Suppressor macrophage treated with lipopolysaccharide for 4 hours (primary cell): ENCODE measurements at places on chromosomes 1 and 21.

DNA sequence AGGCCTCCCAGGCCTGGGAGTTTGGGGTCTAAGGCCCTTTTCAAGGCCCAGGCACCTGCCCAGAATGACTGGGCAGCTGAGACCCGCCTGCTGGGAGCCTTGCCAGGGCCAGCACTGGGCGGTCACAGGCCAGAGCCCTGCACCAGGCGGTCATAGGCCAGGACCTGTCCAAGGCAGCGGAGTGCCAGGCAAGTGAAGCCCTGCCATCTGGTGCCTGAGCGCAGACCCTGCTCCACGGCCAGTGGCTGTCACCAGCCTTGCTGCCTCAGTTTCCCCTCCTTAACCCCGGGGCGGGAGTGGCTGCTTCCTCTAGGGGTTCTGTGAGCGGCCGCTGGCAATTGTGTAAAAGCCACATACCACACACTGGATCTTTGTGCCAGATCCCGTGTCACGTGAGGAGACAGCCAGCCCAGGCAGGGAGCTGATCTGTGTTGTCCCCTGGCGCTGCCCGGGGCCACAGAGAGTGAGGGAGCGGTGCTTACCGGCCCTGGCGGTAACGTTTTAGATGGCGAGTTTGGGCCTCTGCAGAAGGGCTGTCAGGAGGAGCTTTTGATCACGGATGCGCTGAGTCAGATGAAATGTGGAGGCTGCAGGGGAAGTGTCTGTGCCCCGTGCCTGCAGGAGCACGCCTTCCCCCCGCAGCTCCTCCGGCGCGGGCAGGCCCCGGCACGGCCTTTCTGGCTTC, 4.6 kb downstream of the COL18A1 start:
- no peak for DNase-seq

- no peak for DNase-seq
Observed at GRCh38 chr1:94754570-94754969, 65.6 kb upstream of the SLC44A3 start.

GRCh38 chr1:20380616-20381035, 90.0 kb downstream of the VWA5B1 start:
- DNase-seq, result no peak

DNA sequence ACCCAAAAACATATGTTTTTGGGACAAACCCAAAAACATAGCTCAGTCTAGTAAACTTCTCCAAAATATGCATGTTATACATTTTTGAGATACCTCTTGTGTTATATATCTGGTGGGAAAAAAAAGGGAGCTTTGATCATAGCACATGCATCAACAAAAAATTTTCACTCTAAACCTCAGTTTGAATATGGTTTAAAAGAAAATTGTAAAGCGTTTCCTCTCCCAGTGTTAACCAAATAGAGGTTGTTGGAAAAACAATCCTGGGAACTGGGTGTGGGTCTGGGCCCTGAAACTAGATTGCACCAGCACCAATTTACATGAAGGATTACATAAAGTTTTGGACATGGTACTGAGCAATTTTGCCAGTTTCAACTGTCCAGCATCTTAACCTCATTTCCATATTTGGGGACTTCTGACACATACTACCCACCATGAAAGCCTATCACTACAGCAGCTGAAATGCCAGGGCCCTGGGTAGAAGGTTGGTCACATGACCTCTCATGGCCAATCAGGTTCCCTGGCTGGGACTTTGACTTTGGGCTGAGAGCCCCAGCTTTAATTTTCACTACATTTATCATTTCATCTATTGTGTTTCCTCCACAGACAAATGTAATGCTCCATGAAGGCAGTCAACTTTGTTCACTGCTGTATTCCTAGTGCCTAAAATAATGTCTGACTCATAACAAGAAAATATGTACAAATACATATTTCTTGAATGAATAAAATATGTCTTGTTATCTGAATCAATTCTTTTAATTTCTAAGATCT, 150.7 kb downstream of the SETD4 start:
- no peak for DNase-seq

GRCh38 chr1:35111106-35111505, 31.9 kb downstream of the ZMYM1 start:
- DNase-seq, result no peak

DNA sequence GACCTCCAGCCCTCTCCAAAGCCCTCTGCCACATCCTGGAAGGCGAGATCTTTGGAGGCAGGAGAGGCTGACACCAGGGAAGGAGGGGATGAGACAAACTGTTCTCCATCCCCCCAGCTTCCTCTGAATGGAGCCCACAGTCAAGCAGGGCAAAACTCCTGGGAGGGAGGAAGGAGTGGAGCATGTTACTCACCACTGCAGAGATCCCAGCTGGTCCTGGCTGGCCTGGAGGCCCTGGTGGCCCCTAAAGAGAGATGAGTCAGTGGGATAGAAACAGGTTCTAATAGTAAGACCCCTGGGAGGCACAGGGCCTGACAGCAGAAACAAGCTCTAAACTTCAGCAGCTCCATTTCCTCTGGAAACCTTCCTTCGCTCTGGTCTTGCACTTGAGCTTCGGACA, 14.0 kb upstream of the PEF1 start:
- no peak for DNase-seq

GRCh38 chr21:29124645-29125044, 5.8 kb upstream of the MAP3K7CL start:
- DNase-seq, result no peak
